SHP77 (cell line): ENCODE measurements at places on chromosomes 3 and 15.

DNA sequence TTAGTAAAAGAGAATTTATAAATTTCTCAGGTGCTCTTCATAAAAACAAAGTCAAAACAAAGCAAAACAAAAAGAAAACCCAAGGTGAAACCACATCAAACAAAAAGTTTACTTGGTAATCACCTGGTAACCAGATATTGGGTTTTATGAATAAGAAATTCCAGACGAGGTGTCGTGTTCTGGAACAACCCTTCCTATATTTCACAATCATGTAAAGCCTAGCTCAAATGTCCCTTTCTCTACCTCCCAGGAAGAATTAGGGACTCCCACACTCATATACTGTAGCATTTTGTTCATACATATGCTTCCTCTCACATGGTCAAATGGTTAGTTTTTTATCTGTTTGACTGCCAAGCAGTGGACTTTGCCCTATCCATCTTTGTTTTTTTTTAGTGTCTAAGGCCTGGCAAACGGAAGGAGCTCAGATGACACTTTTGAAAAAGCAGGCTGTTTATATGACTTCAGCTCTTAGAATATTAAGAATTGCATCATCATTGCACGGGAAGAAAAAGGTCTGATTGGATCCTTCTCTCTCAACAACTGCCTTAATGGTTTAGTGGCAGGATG is 326.7 kb upstream of the TBL1XR1 start:
- DNase-seq: no peak

GRCh38 chr15:34436126-34436955 is 1.3 kb downstream of the GOLGA8A start:
- no peak for DNase-seq

- no peak for DNase-seq
These were observed 44.8 kb downstream of the PDE8A start for GRCh38 chr15:85026304-85027032.

GRCh38 chr3:22372292-22373062 is 621.5 kb upstream of the ZNF385D start:
- DNase-seq: no peak

DNA sequence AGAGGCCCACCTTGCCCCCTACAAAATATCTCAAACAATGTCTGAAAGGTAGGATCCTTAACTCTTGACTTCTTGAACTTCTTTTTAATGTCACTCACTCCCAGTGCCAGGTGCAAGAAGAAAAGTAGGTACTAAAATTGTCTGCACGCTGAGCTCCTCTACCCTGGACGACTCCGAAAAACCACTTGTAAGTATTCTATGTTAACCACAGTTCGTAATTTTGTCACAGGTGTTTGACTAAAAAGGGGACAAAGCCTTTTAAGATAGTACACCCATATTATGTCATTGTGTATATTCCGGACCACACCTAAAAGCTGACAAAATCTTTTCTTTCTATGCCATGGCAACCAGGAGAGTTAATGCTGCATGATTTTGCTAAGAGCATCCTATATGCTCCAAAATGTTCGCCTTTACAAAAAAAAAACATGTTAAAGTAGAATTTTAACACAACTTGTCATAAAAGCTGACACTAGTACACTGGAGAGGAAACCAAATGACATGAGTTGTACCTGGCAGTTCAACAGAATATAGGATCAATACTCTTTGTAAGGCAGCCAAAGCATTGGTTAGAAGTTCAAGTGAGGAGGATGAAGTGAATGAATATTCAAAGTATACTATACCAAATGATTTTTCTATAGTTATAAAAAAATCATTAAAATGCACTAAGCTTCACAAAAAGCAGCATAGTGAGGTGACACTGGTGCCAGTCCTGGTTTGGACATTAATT is 210.5 kb downstream of the FOXP1 start:
- no peak for DNase-seq

DNA sequence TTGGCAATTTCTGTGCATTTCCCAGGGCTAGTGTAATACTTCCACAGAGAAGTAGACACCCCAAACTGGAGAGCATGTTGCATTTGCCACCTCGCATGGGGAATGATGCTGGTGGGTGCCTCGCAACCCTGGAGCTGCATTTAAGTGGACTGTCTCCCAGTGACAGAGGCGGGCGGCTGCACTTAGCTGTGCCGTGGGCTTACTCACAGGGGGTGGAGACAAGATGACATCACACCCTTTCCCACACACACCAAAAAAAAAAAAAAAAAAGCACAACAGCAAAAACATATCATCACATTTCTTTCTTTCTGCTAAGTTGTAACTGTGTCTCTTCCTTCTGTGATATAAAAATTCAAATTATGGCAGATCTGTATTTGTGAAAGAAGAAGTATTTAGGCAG is at the start of gene ABI3BP:
ABI3BP (minus strand) TSS at position 113 of the 400 bp plus-strand sequence; CDS start at position 76, 37 bp downstream.
- no peak for DNase-seq

DNA sequence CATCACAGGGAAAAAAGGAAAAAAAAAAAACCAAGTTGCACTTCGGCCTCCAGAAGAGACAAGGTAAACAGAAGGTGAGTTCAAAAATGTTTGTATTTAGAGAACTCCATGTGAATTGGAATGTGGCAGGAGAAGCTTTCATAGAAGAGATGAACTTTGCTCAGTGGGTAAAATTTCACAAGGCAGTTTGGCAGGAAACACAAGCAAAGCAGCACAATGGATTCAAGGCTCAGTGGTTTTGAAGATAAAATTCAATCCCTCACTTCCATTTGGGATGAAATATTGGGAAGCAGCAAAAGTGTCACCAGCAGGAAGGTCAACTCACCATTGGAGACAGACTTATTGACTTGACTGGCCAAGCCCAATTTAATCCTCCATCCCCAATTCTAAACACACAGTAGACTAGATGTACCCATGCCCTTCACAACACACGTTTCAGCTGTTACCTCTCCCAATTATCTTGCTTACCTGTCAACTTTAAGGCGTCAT is 256.7 kb upstream of the ICE2 start:
- no peak for DNase-seq

DNA sequence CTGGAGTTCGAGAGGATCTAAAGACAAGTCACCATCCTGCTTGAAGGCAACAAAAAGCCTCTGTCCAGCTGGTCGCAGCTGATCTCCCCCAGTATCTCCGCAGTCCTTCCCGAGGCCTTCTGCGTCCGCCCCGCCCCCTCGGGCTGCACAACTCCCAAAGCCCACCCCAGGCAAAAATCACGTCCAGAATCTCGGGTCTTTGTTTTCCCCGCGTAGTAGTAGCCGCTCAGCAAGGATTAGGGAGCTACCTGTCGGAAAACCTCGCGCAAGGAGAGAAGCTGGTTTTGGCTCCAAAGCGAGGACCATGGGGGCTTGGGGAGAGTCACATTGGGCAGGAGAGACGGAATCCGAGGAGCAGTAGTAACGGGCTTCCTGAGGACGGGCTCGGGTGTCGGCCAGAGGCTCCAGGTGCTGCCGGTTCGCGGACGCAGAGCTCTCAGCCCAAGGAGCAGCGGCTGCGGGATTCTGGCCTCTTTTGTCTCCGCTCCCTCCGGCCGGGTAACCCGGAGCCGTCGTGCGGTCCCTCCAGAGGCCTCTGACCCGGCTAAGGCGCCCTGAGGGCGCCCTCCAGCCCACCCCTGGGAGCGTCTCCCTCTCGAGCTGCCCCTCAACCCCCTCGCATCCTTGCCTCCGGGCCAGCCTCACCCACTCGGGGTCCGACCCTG is 401 bp downstream of the ZSCAN29 start:
- no peak for DNase-seq

- DNase-seq: no peak
These were observed 267.5 kb downstream of the PDCD6IP start for GRCh38 chr3:34065901-34066300.

GRCh38 chr3:149058602-149059001 is 27.7 kb downstream of the HLTF start:
- no peak for DNase-seq

DNA sequence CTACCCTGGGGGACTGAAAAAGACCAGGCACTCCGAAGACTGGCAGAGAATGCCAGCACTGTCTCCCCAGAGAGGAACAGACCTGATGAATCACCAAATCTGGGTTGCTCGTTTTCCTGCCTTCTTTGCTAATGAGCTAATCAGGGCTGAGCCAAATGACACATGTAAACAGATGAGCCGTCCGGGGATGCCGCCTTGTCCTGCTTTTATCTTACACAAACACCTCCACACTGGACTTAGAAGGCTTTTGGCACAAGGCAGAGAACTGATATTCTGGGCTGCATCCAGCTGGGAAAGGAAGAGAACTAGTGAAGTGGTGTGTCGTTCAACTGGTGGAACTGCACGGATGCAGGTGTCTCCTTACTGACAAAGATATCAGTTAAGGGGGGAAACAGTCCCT is 88.1 kb downstream of the MECOM start:
- no peak for DNase-seq

- no peak for DNase-seq
These were observed 27.1 kb downstream of the DUOX1 start for GRCh38 chr15:45156744-45157455.

DNA sequence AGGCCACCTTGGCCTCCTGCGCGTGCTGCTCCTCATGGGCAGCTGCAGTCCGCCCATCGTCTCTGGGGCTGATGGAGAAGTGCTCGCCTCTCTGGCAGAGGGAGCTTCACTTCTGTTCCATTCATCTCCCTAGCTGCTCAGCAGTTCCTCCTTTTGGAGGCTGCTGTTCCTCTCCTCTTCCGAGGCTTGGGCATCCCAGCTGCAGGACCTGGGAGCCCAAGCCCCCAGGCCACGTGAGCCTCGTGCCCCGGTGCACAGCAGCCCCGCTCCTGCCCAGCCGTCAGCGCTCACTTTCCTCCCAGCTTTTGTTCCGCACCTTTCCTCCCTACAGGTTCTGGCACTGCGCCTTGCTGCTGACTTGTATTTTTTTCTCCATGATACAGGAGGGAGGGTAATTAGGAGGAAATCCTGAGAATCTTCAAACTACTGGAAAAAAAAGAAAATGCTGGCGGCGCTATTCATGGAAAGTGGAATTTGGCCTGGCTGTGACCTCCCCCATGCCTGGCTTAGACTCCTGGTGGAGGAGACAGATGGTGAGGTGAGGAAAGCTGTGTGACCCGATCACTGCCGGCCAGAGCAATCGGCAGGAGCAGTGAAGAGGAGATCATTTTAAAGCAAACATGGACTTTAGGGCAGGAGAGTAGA is 210.1 kb downstream of the CHST2 start:
- DNase-seq: no peak

GRCh38 chr3:110494728-110495127 is 576.9 kb upstream of the NECTIN3 start:
- DNase-seq: no peak

GRCh38 chr3:112334691-112335433 is 1.9 kb downstream of the CD200 start:
- no peak for DNase-seq

- no peak for DNase-seq
These were observed 35.0 kb upstream of the NEDD4 start for GRCh38 chr15:56028430-56028829.

- no peak for DNase-seq
These were observed 18.6 kb upstream of the SLC2A2 start for GRCh38 chr3:171044835-171045793.

DNA sequence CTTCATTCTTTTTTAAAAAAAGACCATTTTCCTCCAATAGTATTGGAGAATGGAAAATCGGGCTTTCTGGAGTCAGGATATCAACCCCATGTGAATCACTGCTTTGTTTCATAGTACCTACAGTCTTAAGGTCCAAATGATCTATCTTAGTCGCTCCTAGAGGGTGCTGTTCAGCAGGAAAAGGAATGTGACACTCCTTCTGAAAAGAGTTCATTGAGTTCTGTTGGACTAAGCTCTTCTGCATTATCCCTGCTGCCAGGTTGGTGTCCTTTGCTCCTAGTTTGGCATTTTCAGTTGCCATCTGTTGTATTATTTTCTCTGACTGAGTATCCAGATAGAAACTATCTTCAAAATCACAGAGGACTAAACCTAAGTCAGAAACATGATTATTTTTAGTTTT is 57.2 kb downstream of the POLQ start:
- DNase-seq: no peak

DNA sequence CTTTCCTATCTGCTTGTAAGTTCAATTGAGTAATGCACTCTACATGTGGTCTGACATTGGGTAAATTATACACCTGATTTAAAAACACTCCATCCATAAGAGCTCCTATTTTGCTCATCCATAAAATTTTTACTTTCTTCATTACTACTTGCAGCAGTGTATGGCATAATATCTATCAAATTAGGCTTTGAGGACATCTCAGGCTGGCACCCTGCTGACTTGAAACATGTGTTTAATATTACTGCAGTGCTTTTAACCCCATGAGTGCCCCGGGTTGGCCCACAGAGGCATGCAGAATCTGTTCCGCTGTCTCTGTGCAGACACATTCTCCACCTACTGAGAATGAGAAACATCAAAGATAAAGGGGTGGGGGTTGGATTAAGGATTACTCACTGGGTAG is 249.9 kb upstream of the DNAJC19 start:
- no peak for DNase-seq

DNA sequence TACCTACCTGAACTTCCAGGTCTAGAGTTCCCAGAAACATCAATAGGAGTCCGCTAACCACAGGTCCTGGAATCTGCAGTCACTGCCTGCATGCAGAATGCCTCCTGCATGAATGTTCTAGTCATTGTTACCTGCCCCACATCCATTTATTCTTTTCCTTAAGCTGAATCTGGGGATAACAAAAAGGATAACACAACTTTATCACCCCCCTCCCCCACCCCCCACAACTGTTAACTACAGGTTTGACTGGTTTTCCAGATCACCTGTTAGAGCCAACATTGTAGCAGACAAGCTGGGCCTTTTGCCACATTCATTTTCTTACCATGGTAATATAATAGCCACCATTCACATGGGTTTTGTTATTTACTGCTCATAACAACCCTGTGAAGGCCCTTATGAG is 4.6 kb upstream of the CTSH start:
- no peak for DNase-seq

- no peak for DNase-seq
These were observed 157.7 kb downstream of the RPLP1 start for GRCh38 chr15:69610277-69610676.

DNA sequence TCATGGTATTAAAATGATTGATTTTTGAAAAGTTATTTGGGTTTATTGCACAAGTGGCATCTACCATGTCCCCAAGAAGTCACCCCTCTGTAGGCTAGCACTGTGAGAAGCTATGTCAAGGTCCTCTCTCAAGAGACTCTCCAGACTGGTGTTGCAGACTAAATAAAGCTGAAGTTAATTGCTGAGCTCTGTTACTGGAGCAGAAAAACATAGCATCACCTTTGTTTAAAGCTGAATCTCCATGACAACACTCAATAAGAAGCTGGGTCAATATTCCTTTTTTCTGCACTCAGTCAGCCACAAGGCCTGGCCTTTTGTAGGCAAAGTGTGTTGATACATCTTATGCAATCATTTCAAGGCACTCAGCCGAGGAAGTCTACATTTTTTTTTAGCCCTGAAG is 806.6 kb upstream of the LMCD1 start:
- DNase-seq: no peak

GRCh38 chr3:40713306-40713705 is 188.5 kb downstream of the ZNF621 start:
- DNase-seq: no peak
